Neuronal stem cell (in vitro differentiated cells): ENCODE measurements at places on chromosomes 5 and 9.

DNA sequence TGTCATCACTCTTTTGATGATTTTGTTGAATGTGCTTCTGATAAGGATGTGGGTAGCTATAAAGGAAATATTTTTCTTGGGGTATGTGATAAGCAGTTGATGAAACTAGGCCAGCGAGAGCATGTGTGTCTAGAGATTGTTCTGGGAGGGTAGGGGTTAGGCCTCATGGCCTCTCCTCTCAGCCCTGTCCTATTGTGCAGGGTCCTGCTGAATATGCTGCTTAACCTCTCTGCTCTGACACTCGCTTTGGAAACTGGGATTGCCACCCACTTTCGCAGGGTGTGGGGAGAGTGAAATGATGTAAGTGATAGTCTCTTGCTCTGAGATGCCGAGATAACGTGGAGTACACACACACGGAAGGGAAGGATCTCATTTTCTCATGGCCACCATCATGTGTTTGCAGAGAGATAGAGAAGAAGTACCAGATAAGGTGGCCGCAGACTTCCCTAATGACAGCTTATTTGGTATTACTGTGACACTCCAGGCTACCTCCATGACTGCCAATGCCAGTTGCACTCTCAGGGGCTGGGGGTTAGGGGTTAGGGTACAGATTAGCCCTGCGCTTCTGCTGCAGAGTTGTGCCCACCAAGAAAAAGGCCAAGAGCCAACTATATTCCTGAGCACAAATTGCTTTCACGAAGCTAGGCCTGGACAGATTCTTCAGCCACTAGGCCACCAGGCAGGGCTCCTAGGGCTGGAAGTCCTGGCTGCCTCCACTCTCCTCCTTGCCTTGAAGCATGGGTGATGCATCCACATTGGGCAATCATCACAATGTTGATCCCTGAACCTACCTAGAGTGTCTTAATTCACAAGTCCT lies 25.2 kb upstream of the TNFAIP8 start:
- DNase-seq, result no peak

DNA sequence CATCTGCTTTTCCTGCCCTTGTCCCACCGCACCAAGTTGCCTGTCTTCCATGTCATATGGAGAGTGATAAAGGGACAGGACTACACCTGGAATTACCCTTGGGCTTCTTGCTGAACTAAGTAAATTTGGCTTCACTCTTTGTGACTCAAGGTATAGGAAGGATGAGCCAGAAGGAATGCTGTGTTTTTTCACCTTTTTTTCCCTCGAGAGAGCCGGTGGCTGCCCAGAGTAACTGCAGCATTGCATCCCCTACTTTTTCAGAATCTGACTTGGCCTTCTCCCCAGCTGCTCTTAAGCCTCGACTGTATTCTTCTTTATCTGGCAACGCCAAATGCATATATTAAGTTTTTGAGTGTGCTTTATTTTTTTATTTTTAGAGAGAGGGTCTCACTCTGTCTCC lies 38.4 kb downstream of the RCL1 start:
- no peak for DNase-seq

DNA sequence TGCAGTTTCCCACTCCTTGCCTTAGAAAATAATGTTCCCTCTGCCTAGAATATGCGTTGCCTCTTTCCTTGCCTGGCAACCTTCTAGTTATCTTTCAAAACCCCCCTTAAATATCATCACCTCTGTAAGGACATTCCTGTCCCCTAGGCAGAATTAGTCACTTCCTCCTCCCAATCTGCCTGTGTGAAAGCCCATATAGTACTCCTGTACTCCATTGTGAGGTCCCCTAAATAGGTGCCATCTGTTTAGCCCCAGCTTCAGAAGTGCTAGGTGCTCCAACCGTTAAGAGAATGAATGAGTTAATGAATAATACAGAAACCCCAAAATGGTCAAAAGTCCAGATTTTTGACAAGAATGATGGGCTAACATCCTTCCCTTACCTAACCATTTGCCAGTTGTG lies 181.4 kb downstream of the GDNF start:
- no peak for DNase-seq

GRCh38 chr9:108100571-108100970 lies 611.0 kb upstream of the KLF4 start:
- DNase-seq, result no peak

DNA sequence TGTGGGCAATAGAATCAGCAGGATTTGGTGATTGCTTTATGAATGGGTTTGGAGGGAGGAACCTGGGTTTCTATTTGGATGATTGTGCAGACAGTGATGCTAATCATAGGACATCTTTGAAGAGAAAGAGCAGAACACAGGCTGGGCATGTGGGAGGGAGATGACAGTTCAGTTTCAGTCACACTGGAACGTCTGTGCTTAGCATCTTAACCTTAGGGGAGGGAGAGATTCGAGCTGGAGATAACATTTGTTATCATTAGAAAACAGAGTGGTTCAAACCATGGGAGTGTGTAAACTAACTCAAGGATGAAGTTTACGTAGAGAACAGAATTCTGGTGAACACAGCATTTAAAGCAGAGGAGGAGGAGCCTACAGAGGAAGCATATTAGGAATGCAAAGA lies 138.6 kb upstream of the PPP2R2B start:
- DNase-seq, result no peak
